ENCODE measurements at places on chromosomes 1 and 21. TPM values are rescaled to one million over a fixed set of nuclear protein-coding genes. Genes with fewer than 3 reads are reported as not detected.

GRCh38 chr21:38842079-38842478, 36.4 kb downstream of the ETS2 start:
- DNase-seq: no peak

Gene PTPN22
- 43.9 TPM for total RNA-seq

- peak; percentile 8 for DNase-seq
Observed at GRCh38 chr1:224700918-224701531, 84.9 kb downstream of the CNIH3 start.

- DNase-seq: no peak
Observed at GRCh38 chr21:36613059-36613458, 85.9 kb upstream of the SIM2 start.

GRCh38 chr1:235932090-235932510, 65.4 kb upstream of the LYST start:
- DNase-seq: peak; percentile 26

Gene HSPB7
- not detected for total RNA-seq

DNA sequence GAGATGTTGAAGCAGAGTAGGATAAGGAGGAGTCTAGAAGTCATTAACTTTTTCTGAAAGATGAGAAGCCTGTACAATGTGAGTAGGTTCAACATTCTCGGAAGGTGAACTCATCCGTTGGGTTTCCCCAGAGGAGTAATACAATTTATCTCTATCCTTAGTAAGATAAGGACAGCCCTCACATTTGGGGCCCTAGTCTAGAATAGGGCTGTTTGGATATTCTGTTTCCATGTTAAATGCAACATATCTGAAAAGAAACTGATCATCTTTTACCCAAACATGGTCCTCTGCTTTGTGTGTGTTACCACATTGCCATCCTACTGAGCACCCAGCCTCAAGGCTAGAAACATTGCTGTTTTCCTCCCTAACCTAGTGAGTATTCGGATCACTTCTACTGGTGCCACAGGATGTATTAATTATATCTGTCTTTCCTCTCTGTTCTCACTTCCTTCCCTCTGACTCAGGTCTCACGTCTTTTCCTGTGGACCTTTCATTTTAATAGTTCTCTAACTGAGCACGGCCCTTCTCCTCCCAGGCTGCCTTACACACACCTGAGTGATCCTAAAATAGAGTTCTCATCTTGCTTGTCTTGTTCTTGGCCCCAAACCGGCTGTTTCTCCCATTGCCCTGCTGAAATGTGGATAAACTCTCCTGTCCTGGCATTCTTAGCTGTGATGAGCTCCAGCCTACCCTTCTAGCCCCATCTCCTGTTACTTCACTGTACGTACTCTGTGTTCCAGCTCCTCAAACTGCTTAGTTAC, 91.7 kb downstream of the CDC14A start:
- peak; percentile 53 for DNase-seq

Gene LIPI
- not detected for total RNA-seq

Gene PRAMEF11
- total RNA-seq: not detected

DNA sequence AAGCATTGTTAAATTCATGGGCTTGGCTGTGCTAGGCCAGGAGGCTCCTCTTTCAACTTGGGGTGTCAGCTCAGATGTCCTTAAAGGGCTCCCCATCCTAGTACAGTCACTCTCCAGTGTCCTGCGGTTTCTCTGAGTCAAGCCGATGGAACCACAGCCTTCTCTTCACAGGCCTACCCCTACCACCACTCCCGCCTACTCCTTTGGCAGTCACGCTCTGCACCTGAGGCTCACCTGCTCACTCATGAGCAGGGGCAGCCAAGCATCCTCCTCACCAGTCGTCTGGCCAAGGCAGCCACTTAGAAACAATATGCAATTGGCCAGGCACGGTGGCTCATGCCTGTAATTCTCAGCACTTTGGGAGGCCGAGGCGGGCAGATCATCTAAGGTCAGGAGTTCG, 3.6 kb downstream of the ACOT7 start:
- DNase-seq: no peak

DNA sequence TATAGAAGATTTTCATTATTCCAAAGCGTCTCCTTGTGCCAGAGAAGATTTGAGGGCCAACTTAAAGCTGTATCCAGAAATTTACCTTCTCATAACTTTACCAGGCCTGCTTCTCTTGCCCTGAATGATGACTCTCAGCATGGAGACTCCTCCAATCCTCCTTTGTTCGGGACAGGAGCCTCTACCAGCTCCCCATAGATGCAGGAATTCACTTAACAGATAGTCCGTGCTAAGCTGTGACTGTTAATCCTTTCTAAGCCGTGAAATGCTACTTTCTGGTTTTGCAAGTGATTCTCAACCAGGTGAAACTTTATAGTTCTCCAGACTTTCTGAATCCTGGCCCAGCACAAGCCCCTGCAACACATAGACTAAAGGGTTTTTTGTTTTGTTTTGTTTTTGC, 31.8 kb upstream of the KCND3 start:
- DNase-seq: no peak

GRCh38 chr1:155069551-155070157, 6.1 kb downstream of the EFNA4 start:
- no peak for DNase-seq

Gene SLAMF7
- 79.9 TPM for total RNA-seq

- no peak for DNase-seq
Observed at GRCh38 chr1:222107267-222107666, 365.4 kb upstream of the DUSP10 start.

GRCh38 chr21:35294231-35294898, 245.3 kb upstream of the RUNX1 start:
- peak; percentile 39 for DNase-seq

- DNase-seq: no peak
Observed at GRCh38 chr1:18747671-18748070, 111.8 kb downstream of the TAS1R2 start.

GRCh38 chr1:39269791-39270342, 65.4 kb downstream of the MACF1 start:
- DNase-seq: no peak

DNA sequence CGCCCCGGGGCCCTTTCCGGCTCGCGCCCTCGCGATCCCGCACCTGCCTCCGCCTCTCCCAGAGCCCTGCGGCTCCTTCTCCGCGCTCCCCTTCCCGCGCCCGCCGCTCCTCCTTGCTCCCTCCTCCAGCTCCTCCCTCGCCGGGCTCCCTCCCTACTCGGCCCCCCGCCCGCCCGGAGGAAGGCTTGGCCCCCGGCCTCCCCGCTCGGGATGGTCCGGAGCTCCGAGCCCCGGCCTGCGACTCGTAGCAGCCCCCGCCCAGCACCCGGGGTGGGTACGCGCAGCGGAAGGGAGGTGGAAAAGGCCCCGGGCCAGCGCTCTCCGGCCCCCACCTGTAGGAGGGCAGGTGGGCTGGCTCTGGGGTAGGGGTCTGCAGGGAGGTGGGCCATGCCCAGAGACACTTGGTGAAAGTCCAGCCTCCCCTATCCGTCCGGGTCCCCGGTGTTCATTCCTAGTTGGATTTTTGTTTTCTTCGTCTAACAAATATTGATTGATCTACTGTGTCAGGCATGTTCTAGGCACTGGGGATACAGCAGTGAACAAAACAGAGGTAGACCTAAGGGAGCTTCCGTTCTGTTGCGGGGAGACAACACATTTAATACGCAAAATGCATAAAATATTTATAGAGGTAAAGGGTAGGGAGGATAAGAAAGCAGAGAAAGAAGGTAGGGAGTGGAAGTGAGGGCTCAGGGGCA, at the start of gene HTR1D:
Gene HTR1D (minus strand): TSS at position 82 of the 695 bp plus-strand sequence. CDS start 23,283 bp downstream, outside the sequence.
- no peak for DNase-seq

Gene SEMA4A
- 17.4 TPM for total RNA-seq

GRCh38 chr1:2027961-2028583, 8.9 kb downstream of the GABRD start:
- no peak for DNase-seq

Gene GABRD
- total RNA-seq: not detected

Gene TNFSF18
- not detected for total RNA-seq

Gene FMOD
- total RNA-seq: 5.8 TPM

DNA sequence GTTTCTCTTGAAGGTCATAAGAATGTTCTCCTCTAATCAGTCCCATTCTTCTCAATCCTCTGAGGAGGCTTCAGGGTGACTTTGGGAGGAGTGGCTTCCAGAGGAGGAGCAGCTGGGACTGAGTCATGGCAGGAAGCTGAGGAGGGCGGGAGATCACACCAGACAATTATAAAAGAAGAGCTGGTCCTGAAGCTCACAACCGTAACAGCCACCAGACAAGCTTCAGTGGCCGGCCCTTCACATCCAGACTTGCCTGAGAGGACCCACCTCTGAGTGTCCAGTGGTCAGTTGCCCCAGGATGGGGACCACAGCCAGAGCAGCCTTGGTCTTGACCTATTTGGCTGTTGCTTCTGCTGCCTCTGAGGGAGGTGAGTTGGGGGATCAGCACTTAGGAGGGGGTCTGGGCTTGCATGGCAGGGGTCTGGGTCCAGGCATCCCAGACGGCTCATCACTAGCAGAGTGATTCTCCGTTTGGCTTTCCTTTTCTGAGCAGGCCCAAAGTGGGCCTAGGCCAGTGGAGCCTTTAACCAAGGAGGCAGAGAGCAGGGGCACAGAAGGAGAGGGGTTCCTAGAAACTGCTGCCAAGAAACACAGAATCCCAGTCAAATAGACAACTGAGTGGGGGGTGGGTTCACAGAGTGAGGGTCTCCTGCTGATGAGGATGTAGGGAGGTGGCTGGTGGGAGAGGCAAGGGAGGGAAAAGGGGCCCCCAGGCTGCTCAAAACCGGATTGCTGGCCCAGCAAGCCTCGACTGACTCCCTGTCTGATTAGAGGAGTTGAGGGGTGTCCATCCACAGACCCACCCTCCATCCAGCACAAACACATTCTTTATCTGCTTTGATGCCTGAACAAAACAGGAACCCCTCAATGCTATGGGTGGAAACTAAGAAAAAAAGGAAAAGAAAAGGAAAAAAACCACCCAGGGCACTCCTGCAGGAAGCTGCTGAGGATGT, at the start of gene ECM1:
Gene ECM1 (plus strand): TSS at position 198 of the 953 bp plus-strand sequence. CDS start 101 bp downstream, at position 299.
- no peak for DNase-seq

DNA sequence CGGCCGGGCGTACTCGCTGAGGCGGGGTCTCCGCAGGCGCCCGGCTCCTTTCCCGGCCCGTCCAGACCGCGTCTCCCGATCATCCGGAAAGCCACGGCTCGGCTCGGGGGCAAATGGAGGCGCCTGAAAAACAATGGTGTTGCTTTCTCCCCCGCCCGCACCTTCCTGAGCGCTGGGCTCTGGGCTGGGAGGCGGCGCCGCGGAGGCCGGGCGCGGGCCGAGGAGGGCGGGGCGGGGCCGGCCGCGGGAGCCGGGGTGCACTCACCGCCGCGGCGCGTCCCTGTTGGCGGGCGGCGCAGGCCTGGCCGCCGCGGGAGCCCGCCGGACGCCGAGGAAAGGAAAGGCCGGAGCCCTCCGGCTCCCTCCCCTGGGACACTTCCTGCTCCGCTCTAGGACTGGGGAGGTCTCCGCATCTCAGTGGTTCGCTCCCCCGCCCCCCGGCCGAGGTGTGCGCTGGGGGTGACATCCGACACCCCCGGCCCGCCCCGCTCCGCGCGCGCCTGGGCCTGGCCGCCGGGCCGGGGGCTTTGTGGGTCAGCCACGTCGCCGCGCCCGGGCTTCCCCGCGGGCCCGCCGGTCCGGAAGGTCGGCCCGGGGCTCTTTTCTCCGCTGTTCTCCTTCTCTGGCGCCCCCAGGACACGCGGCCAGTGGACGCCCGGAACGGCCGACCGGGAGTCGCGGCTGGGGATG, at the start of gene ZNF496:
Gene ZNF496 (minus strand): TSS at position 343 of the 690 bp plus-strand sequence. CDS start 2,289 bp downstream, outside the sequence.
- DNase-seq: peak; percentile 55

GRCh38 chr1:182395906-182396305, 4.3 kb upstream of the GLUL start:
- no peak for DNase-seq

- DNase-seq: no peak
Observed at GRCh38 chr1:220818421-220819173, 31.9 kb downstream of the MTARC1 start.

Gene DPT
- total RNA-seq: not detected

GRCh38 chr21:9738527-9738926, 782.9 kb upstream of the TPTE start:
- DNase-seq: no peak

GRCh38 chr1:223087291-223088255, 55.5 kb downstream of the TLR5 start:
- DNase-seq: no peak

All from activated naive CD4-positive, alpha-beta T cell treated with anti-CD3 and anti-CD28 coated beads for 36 hours (primary cell).